ENCODE measurements at places on chromosomes 1 and 21.

GRCh38 chr21:31612894-31613785, 46.4 kb upstream of the SOD1 start:
- DNase-seq, result no peak

DNA sequence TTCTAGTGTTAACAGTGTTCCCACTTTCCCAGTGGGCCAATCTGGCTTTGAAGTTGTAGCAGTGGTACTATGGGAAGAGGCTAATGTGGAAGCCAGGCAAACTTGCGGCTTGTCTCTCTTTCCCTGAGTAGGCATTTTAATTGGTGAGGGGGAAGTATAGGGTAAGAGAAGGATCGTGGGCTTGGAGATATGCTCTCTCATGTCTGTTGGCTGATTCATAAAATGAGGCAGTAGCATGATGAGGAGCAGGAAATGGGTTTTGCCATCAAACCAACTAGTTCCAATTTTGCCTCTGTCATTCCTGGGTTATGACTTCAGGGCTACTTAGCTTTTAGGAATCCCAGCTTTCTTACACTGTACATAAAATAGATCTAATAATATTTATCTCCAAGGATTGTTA, 12.1 kb downstream of the C8A start:
- DNase-seq, result peak; percentile 26

GRCh38 chr21:31915566-31915965, 42.7 kb downstream of the HUNK start:
- no peak for DNase-seq

- DNase-seq, result peak; percentile 42
Observed at GRCh38 chr1:24805534-24806301, 60.5 kb downstream of the CLIC4 start.

DNA sequence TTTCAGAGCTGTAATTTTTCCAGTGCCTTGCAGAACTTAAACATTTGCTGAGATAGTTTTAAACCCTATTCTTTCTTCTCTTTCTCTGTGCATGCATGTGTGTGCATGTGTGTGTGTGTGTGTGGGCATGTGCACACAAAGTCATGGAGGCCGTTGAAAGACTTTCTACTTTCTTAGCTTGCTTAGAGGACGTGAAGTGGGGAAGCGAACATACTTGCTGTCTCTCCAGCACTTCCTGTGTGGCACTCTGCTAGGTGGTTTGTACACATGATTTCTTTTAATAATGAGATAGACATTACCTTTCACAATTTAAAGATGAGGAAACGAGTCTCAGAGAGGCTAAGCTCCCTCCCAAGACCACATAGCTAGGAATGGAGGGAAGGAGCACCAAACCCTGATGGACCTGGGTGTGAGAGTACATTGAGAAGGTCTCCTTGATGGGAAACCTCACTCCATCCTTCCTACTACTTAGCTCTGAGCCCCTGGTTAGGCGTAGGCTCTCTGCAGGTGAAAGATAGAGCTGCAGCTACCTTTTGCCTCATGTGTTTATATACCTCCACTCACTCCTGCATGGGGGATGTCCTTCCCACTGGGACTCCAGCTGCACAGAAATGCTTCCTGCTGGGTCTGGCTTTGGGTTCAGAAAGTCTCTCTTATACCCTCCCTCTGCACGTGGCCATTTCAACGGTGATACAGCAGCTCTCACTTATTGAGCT, 101.9 kb upstream of the USP24 start:
- no peak for DNase-seq

DNA sequence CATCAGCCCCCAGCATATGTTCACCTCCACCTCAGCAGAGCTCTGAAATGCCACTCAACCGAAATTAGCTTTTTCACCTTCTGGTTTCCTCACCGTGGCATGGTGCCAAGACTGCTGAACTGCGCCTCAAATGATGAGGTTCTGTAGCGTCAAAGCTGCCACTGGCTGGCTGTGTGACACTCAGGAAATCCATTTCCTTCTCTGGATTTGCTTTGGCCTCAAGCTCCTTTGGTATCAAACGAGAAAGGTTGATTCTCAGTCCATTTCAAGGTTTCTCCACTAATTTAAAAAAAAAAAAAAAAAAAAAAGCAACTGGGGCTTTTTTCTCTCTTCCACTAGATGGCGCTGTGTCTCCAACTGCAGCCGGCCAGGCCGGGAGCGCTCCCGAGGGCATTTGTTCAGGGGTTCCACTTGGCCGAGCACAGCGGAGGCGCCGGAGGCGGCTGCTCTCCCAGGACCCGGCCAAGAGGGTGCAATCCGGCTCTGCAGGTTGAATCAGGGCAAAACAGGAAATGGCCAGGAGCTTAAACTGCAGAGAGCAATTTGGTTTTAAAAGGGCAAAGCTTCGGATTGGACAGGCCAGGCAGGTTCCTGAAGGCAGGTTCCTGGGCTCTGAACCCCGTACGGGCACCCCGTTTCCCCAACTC, 26.5 kb upstream of the PLA2G2C start:
- peak; percentile 18 for DNase-seq

- DNase-seq, result no peak
Observed at GRCh38 chr1:117541003-117541402, 64.8 kb upstream of the TENT5C start.

GRCh38 chr1:75727571-75727970, 3.1 kb downstream of the ACADM start:
- no peak for DNase-seq

GRCh38 chr1:75430526-75430925, 180.4 kb downstream of the SLC44A5 start:
- DNase-seq, result no peak

DNA sequence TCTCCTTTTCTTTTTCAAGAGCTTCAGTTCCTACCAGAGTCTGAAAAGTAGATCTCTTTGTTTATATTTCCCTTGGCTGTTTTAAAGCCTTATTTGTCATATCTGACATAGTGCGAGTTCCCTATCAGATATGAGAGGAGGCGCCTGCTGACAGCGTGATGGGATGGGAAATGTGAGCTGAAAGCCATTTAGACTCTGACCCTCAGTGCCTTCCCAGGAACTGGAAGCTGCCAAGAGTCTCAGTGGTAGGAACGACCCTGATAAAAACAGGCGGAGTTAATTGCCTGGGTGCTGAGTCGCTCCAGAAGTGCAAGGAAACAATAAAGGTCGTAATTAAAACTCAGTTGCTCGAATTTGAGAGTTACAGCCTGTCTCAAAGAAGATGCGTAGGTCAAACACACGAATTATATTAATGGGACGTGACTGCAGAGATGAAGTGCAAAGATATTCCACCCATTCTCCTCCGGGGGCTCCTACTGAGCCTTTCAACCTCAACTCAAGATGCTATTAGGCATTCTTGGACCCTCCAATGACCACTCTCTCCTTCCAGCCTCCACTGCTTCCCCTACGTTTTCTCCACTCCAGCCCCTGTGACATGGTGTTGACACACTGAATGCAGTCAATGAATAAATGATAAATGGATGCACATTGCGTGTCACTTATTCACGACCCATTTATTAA, 84.6 kb downstream of the KAZN start:
- DNase-seq, result no peak

DNA sequence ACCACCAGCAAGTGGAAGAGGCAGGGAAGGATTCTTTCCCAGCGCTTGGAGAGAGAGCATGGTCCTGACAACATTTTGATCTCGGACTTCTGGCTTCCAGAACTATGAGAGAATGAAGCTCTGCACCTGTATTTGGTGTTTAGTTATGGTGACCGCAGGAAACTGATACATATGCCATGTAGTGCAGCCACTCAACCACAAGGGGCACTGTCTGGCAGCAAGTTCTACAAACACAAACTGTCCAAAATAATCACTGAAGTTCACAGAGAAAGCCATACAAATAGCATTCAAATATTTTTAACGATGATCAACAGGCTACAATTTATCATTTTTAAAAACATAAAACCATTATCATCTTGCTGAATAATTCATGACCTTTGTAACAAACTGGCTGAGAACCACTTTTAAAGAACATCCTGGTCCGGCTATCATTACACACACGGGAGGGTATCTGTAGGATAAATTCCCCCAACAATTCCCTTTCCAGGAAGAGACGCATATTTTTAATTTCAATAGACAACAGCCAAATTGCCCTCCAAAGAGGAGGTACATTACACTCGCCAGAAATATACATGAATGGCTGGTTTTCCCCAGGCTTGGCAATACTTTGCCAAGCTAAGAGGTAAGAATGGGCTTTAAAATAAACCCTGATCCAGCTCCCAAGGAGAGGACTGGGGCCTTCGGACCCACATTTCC, 9.2 kb upstream of the CBR3 start:
- no peak for DNase-seq

DNA sequence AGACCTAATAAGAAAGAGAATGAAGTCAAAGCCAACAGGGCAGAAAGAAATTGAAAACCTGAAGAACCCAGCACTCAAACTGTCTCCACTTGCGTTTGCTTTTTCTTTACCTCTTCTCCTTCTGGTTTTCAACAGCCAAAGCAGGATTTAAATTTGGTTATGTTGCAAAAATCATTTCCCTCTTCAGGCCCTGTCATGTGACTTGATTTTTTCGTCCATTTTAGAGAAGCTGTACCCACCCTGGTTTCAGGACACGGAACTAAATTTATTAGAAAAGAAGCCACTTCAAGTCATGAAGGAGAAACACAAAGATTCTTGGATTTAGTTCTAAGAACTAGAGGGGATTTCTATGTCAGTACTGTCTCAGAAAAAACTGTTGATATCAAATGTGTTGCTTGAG, 1.0 kb upstream of the SYNJ1 start:
- DNase-seq, result no peak

- DNase-seq, result no peak
Observed at GRCh38 chr1:109383854-109384253, 13.9 kb downstream of the SORT1 start.

DNA sequence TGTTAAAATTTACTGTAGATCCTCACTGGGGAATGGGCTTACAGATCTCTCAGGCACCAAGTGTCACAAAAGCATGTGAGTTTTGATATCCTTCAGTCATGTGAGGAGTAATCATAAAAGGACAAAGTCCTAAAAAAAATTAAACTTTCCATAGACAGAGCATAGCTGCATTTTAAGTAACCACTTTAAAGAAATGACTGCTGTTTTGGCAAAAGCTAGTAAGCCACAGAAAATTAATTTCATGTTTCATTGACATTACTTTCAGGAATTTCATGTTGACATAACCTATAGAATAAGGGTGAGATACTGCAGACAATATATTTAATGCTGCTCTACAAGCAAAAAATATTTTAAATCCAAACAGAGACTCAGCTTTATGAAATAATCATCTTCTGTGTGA, 156.3 kb downstream of the LYPLAL1 start:
- DNase-seq, result no peak

DNA sequence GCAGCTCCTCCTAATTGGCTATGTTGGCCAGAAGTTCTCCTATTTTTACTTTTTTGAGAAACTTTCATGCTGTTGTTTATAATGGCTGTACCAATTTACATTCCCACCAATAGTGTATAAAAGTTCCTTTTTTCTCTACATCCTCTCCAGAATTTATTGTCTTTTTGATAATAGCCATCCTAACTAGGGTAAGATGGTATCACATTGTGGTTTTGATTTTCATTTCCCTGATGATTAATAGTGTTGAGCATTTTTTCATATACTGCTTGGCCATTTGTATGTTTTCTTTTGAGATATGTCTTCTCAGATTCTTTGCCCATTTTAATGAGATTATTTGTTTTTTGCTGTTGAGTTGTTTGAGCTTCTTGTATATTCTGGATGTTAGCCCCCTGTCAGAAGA, 46.8 kb downstream of the NTMT2 start:
- no peak for DNase-seq

GRCh38 chr1:24909388-24909898, 20.6 kb downstream of the RUNX3 start:
- peak; percentile 7 for DNase-seq

DNA sequence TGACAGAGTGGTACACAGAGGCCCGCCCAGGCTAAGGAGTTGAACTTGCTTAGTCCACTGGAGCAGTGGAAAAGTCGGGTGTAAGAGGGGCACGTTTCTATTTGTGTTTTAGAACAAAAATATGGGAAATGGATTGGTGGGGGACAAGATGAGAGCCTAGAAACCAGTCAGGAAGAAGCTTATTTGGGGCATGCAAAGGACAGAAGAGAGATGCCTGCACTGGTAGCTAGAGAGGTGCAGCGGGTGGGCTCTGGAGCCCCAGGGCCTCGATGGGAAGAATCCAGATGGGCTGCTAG, 1.2 kb upstream of the LIN9 start:
- DNase-seq, result no peak

GRCh38 chr21:45611296-45611695, 32.2 kb upstream of the PCBP3 start:
- no peak for DNase-seq

- DNase-seq, result no peak
Observed at GRCh38 chr1:193275773-193276172, 89.4 kb upstream of the B3GALT2 start.

DNA sequence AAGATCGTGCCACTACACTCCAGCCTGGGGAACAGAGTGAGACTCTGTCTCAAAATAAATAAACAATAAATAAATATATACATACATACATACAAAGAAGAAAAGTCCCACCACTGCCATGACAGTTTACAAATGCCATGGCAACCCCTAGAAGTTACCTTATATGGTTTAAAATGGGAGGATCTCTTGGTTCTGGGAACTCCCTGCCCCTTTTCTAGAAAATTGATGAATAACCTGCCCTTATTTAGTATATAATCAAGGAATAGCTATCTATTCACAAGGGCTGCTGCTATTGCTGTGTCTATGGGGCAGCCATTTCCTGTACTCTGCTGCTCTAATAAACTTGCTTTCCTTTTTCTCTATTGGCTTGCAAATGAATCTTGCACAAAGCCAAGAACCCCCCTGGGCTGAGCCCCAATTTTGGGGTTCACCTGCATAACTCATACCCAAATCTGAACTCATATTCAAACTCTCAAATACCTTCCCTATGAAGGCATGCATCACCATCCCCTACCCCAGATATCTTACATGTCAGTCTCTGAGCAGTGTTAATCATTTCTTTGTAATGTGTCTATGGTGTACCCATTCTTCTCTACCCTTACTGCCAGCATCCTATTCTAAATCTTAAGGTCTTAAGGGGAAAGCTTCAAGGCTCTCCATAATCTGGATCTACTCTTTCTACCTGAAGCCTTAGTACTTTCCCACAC, 9.0 kb downstream of the GON4L start:
- no peak for DNase-seq

DNA sequence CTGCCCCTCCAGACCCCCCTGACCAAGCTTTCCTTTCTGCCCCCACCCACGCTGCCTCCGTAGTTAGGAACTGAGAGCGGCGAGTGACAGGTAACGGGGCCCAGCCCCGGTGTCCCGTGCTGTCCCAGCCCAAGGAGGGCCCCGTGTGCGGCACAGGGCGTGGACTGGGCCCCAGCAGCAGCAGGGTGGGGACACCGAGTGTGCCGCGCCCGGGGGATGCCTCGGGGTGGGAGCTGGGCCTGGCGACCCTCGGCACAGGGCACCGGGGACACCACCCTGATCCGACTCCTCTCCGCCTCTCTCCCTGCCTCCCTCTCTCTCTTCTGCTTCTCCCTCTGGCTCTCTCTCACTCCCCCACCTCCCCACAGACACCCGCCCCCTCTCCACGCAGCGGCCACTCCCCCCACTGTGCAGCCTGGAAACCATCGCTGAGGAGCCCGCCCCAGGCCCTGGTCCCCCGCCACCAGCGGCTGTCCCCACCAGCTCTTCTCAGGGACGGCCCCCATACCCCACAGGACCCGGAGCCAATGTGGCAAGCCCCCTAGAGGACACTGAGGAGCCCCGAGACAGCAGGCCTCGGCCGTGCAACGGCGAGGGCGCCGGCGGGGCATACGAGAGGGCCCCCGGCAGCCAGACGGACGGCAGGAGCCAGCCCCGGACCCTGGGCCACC, 22.7 kb downstream of the PANK4 start:
- DNase-seq, result no peak

- no peak for DNase-seq
Observed at GRCh38 chr1:153250166-153250565, 9.3 kb upstream of the LORICRIN start.

Measured in AG04450 (cell line).